ENCODE measurements at places on chromosomes 7 and 10. TPM values are rescaled to one million over a fixed set of nuclear protein-coding genes. Genes with fewer than 3 reads are reported as not detected.

- DNase-seq: no peak
These were observed 732.1 kb upstream of the AUTS2 start for GRCh38 chr7:68866200-68866570.

The C10orf62 gene
- not detected for total RNA-seq

- no peak for DNase-seq
These were observed 262.1 kb downstream of the SKIDA1 start for GRCh38 chr10:21263263-21263803.

- no peak for DNase-seq
These were observed 440.1 kb downstream of the TCERG1L start for GRCh38 chr10:130871406-130871805.

DNA sequence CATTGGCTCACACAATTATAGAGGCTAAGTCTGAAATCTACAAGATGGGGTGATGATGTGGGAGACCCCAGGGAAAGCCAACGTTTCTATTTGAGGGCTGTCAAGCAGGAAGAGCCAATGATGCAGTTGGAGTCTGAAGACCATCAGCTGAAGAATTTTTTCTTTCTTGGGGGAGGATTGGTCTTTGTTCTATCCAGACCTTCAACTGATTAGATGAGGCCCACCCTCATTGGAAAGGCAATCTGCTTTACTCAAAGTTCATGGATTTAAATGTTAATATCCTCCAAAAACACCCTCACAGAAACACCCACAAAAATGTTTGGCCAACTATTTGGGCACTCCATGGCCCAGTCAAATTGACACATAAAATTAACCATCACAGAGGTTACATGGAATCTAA is 44.3 kb upstream of the DNAJC1 start:
- DNase-seq: no peak

The PGAM2 gene
- total RNA-seq: 0.41 TPM

- no peak for DNase-seq
These were observed 73.3 kb upstream of the FRMD4A start for GRCh38 chr10:14403881-14404623.

- no peak for DNase-seq
These were observed 86.4 kb upstream of the TRIL start for GRCh38 chr7:29044554-29044953.
